ENCODE measurements at places on chromosomes 6 and 20.

- no peak for DNase-seq
Observed at GRCh38 chr20:1450926-1451491, 15.6 kb downstream of the NSFL1C start.

DNA sequence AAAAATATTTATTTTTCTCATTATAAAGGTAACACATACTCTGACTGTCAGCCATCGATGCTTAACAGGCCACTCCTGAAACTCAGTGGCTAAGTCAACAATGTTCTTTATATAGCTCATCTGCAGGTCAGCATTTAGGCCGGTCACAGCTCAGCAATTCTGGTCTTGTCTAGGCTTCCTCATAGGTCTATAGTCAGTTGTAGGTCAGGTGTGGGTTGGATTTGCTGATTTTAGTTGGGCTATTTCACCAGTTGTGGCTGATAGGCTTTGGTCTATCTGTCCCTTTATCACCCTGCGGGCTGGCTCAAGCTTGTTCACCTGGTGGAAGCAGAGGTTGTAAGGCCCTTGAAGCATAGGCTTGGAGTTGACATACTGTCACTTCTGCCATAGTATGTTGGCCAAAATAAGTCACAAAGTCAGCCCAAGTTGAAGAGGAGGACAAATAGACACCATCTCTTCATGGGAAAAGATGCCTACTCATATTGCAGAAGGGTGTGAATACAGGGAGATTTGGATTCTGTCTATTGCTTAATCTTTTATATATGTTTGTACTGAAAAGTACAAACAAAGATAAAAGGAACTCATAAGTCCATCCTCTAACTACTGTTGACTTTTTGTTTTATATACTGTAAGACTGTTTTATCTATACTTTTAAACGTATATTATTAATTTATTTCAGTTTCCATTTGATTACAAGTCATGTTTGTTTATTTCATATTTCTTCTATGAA is 75.0 kb downstream of the BCKDHB start:
- DNase-seq: no peak

DNA sequence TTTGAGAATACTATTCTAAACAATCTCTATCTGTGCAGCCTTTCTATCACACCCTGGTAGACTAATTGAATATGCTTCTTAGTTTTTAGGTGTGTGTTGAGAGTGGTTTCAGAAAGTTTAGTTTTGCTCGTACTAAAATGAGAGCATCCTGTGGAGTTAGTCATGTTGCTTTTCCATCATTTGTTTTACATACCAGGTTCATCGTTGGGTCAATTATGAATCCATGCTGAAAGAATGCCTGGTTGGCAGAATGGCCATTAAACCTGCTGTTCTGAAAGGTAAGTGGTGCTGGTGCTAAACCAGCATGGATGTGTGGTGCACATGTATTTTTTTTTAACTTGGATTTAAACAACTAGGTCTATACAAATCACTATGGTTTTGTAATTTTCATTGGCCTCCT is 49.3 kb downstream of the CYB5R4 start:
- DNase-seq: no peak

DNA sequence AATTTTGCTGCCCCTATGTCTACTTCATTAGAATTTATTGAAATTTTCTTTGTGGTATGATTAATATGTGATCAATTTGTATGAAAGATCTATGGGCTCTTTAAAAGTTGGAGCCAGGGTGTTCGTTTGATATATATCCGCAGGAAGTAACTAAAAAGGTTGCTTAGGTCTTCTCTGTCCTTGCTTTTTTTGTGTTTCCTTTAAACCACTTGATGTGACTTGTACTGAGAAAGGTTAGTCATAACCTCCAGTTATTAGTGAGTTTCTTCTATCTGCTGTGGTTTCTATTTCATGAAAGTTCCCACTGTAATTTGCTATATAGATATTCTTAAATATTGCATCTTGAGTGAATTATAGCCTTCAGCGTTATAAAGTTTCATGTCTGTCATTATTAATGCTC is 585.3 kb upstream of the ARID1B start:
- DNase-seq: no peak

DNA sequence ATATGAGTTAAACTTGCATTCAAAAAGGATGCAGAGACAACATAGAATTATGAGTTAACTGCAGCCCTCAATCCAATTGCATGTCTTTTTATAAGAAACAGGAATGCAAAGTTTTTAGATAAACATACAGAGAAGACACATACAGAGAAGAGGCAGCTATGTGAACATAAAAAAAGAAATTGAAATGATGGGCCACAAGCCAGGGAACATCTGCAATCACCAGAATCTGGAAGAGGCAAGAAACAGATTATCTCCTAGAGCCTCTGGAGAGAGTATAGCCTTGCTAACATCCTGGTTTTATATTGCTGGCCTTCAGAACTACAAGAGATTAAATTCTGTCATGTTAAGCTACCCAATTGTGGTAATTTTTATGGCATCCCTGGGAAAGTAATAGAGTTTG is 257.2 kb upstream of the EYS start:
- DNase-seq: no peak

DNA sequence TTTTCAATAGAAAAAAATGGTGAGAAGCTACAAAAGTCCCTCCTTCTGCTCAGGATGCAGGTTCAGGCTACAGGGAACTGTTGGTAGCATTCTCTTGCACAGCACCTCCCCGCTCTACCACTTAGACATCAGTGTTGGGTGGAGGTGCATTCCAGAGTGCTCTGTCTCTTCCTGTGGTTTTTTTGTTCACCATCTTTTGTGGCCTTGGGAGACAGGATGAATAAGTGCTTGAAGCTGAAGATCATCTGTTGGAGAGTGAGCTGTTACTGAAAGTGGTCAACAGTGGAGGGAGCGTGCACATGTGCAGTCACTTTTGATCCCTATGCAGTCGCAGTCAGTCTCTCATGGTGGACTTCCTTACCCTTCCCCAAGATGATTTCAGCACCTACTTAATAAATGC is 16.6 kb upstream of the BTBD3 start:
- DNase-seq: no peak

DNA sequence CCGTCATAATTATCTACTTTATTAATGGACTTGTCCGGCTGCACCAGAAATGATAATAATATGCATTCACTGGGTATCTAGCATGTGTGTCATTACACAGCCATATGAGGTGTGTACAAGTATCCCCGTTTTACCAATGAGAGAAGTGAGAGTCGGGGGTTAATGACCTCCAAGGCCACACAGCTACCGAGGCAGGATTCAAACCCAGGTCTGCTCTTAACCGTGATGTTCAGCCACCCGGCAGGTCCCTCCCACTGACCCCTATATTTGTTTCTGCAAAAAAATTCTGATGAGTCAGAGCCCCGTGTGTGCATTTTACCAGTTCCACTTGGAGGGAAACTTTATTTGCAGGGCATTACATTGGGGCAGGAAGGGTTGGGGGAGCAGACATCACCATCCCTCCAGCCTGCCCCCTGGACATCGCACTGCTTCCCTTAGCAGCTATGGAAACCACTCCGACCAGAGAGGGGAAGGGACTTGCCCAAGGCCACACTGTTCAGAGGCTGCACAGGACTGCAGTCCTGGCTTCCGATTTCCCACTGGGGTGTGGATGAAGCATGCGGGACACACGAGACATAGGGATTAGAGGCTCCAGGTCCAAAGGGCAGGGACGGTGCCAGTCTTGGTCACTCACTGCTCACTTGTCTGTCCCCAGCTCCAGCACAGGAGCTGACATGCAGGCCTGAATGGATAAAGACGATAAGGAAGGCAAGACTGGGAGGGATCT is 10.1 kb upstream of the SRC start:
- DNase-seq: no peak

GRCh38 chr6:112983713-112984261 is 636.7 kb downstream of the RFPL4B start:
- no peak for DNase-seq

DNA sequence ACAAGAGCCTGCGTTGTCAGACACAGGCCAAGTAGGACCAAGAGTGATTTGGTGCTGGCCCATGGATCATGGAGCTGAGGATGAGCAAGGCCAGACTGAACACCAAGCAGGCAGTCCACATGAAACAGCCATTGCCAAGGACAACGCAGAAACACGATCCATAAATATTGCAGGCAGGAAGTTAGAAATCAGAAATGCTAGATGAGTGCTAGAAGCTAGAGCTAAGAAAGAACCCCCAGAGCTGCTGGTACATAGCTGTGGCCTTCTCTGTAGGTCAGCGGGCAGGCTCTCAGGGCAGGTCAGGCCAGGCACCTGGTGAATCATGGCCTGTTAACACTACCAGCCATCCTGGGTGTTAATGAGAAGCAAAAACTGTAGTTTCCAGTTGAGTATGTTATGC is 119.7 kb downstream of the ALDH8A1 start:
- DNase-seq: no peak

- no peak for DNase-seq
Observed at GRCh38 chr20:43922614-43923013, 8.0 kb downstream of the TOX2 start.

GRCh38 chr6:13229205-13230085 is 98.9 kb downstream of the TBC1D7 start:
- peak; percentile 7 for DNase-seq

- DNase-seq: no peak
Observed at GRCh38 chr6:75205776-75206575, at the start of gene COL12A1. COL12A1 (minus strand) TSS chr6:75206053; CDS start chr6:75202792, 3,261 bp downstream.

DNA sequence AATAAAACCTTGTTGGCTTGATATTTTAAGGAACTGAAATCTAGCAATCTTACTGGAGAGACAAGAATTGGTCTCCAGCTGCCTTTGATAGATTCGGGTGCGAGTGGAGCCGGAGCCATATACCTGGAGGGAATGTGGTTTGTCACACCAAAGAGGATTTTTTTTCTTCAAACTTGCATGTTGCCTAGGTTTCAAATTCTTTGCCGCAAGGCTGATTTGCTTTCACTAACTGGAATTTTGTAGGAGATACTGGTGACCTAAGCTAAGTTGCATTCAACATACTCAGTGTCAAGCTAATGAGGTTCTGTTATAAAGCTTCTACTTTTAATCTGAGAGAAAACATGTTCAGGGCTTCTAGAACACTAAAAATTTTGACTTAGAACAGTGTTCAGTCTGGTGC is 39.7 kb upstream of the ASIP start:
- DNase-seq: no peak

DNA sequence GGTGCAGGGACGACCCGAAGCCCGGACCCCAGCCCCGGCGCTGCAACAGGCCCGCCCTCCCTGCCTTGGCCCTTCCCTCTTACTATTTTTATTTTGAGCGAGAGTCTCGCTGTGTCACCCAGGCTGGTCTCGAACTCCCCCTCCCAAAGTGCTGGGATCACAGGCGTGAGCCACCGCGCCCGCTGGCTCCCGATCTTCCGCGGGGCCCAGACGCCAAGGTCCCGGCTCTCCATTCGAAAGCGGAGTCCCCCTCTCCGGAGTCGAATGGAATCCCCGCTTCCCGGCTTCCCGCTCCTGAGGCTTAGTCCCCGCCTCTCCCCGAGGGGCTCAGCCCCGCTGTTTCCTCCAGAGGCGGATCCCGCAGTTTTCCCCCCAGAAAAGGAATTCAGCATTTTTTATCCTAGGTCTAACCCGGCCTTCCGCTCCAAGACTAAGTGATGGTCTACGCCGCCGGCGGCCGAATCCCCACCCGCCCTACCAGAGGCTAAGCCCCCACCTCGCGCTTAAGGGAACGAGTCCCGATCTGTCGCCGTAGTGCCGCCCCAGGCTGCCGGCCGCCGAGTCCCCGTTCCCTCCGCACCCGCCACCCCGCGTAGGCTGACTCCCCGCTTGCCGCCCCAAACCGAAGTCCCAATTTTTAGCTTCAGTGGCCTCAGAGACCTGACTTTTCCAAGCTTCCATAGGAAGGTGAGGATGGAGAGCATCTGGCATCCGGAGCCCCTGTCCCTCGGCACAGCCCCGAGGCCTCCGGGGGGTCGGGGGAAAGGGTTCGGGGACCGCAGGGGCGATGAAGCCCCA is 11.5 kb upstream of the TMC2 start:
- DNase-seq: peak; percentile 32

DNA sequence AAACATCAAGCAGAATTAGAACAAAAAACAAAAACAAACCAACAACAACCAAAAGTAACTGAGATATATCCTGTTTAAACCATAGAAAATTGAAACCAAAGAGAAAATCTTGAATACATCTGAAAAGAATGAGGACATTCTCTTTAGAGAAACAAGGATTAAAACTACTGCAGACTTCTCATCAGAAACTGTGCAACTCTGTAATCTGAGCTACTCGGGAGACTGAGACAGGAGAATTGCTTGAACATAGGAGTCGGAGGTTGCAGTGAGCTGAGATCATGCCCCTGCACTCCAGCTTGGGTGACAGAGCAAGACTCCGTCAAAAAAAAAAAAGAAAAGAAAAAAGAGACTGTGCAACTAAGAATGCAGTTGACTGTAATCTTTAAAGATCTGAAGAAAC is 153.4 kb downstream of the SYNDIG1 start:
- no peak for DNase-seq

GRCh38 chr6:48835421-48835958 is 627.6 kb downstream of the MMUT start:
- DNase-seq: no peak

- DNase-seq: no peak
Observed at GRCh38 chr6:143236151-143236798, 175.6 kb downstream of the AIG1 start.

DNA sequence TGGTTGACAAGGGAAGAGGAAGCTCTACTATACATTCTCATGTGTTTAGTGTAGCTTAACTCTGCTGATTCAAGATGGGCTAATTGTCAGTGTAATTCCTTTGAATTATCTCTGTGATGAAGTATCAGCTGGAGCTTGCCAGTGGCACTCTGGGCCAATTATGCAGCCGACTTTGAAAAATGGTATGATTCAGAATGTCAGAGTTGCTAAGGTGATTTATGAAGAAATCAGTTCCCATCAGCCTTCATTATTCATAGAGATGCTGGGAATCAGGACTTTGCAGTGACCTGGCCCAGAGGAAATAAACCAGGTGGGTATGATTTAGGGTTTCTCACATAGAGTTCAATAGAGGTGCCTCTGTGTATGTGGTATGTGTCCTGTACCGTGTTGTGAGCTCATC is 33.4 kb downstream of the KCNS1 start:
- no peak for DNase-seq

DNA sequence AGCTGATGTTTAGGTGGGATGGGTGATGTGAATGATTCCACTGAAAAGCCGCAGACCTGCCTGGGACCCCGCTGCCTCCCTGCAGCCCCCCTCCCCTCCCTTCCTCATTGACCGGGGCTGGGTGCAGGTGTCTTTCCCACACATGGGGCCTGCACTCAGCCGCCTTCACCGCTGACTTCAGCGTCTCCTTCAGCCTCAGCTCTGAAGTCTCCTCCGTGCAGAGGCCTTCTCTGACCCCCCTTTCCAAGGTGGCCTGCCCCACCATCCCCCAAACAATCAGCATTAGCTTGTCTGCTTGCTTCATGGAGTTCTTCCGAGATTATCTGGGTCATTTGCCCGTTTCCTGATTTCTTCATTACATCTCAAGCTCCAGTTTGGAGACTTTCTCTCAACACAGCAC is 140.7 kb downstream of the SMOC2 start:
- no peak for DNase-seq
